Kidney glomerular epithelial cell (primary cell): ENCODE measurements at places on chromosomes 7 and 10.

GRCh38 chr10:100984672-100985177 is 2.6 kb downstream of the MRPL43 start:
- DNase-seq: no peak

DNA sequence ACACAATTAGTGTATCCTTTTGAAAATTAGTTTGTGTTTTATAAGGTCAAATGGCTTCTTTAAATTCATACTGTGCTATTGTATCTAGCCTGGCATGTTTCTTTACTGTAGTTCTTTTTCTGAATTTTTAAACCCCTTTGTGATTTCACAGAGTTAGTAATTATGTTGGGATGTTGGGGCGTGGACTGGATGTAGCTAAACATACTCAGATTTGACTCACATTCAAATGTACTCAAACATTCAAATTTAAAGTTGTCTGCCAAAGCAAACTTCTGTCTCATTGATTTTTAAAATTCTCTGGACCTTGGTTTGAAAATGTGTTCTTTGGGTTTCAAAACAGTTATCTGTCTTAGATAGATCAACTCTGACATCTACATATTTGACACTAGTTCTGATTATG is 7.2 kb upstream of the NRP1 start:
- DNase-seq: no peak

- DNase-seq: no peak
Measured at GRCh38 chr7:80415114-80415513, 96.8 kb downstream of the GNAT3 start.

DNA sequence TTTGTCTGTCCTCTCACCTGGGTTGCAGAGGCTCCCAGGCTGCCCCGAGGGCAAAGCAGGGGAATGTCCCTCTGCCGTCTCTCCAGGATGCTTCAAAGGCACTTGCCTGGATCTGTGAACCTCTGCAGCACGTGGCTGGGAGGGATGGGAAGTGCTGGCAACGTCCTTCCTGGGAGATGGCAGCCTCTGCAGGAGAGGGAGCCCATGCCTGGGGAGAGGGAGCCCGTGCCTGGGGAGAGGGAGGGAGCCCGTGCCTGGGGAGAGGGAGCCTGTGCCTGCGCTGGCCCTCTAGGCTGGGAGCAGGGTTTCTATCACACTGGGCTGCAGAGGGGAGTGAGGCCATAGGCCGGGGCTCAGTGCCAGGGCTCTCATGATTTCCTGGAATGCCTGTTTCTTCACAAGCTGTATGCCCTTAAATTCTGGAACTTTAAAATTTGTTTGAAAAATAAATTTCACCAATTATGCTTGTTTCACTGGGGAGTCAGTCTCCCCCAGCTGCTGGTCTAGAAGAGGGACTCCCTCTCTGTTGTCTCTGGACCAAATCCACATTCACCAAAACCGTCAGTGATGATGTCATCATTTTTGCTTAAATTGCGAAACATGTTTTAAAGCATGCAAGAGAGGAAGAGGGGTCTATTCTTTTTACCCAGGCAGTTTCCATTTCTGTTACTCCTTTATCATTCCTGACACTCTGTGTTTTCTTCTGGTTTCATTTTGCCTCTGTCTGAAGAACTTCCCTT is 135.7 kb downstream of the DNAJB6 start:
- no peak for DNase-seq

- DNase-seq: no peak
Measured at GRCh38 chr10:126964190-126964589, 59.0 kb downstream of the DOCK1 start.

GRCh38 chr7:155392726-155393570 is 65.0 kb upstream of the EN2 start:
- DNase-seq: no peak

DNA sequence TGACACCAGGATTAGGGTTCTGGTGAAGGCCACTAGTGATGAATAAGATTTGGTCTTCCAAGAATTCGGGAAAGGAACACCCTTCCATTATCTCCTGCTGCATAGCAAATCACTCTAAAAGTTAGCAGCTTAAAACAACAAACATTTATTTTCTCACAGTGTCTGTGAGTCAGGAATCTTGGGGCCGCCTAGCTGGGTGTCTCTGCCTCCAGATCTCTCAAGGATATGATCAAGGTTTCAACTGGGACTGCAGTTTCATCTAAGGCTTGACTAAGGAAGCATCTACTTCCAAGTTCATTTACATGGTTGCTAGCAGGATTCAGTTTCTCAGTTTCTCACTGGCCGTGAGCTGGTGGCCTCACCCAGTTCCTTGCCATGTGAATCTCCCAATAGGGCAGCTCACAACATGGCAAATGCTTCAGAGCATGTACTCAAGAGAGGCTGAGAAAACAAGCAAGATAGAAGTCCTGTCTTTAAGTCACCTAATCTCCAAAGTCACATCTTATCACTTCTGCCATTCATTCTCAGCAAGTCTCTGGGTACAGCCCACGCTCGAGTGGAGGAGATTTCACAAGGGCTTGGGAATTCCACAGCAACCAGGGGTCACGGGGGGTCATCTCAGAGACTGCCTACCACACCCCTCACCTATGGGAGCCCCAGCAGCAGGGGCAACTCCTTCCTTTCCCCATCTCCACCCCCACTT is 26.8 kb downstream of the TLX1 start:
- DNase-seq: no peak

GRCh38 chr7:96833676-96834453 is 124.2 kb upstream of the SEM1 start:
- peak; percentile 61 for DNase-seq
